ENCODE measurements at places on chromosomes 2 and 18. TPM values are rescaled to one million over a fixed set of nuclear protein-coding genes. Genes with fewer than 3 reads are reported as not detected.

DNA sequence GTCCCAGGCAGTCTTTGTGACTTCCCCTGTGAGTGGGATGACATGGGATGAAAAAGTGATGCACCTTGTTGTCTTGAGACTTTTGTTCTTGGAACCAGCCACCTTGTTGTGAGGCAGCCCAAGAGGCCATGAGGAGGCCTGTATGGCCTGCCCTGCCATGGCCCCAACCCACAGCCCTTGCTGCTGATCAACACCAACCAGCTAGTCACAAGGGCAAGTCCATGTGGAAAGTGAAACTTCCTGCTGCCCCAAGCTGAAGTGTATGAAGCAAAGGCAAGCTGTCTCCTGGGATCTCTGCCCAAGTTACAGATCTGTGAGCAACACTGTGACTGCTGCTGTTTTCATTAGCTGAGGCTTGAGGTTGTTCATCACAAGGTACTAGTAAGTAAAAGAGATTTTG, 21.6 kb downstream of the TMEM18 start:
- peak; percentile 31 for DNase-seq

DNA sequence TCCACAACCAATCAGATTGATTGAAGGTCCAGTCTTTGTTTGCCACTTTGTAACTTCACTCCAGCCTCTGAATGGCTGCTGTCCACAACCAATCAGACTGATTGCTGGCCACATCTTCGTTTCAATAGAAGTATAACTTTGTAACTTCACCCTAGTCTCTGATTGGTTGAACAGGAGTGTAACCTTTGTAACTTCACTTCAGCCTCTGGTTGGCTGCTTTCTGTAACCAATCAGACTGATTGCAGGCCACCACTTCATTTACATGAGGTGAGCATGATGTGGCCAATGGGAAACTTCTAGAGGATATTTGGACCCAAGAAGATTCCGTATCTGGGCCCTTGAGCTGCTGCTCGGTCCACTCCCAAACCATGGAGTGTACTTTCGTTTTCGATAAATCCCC, 16.9 kb upstream of the ALPP start:
- no peak for DNase-seq

GRCh38 chr2:41992056-41992642, 55.7 kb upstream of the PKDCC start:
- no peak for DNase-seq

GRCh38 chr2:149814049-149814448, 226.5 kb upstream of the MMADHC start:
- no peak for DNase-seq

GRCh38 chr2:46392561-46393346, 86.6 kb upstream of the TMEM247 start:
- no peak for DNase-seq

DNA sequence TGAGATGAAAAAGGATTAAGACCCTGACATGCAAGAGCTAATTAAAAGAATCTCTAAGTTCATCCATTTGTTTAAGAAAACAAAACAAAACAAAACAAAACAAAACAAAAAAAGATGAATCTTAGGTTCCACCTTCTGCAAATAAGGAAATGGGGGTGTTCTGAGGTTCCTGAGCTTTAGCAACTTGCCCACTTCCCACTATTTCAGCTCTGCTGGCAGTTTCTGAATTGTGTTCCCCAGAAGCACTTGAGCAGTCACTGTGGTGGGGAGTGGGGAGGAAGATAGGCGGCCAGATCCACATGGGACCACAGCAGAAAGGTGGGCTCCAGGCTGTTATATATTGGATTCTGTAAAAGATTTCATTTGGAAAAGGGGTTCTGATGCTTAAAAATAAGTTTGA, 20.3 kb downstream of the INO80C start:
- DNase-seq, result no peak

DNA sequence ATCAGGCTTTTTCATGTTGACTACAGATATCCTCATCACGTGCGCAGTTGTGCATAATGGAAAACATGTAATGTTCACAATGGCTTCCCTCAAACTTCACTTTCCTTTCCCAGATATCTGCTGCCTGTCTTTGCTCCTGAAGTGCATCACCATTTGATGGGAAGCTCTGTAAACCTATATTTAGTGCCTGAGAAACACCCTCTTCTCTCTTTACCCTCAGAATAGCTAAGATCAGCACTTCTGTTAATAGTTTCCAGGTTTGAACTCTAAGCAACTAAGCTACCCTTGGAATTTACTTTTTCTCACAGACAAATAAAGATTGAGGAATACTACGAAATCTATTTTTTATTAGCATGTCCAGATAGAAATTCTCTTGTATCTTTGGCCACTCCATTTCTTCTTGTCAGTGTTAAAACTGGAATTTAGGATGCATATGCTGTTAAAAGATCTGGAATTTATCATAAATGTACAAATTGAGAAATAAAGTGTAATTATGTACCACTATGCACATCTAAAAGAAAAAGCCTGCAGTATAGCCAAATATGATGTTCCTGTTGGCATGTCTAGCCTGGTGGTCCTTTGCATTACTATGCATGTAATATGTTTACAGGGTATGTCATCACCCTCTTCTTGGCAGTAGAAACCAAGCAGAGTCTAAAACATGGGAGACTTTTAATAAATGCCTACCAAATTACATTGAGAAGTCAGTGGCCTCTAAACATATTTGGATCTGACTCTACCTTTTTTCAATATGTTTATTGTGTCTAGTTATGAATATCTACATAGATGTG, 278.7 kb downstream of the FIGN start:
- DNase-seq, result no peak

GRCh38 chr2:200297989-200298388, 8.5 kb upstream of the SPATS2L start:
- DNase-seq, result peak; percentile 57

DNA sequence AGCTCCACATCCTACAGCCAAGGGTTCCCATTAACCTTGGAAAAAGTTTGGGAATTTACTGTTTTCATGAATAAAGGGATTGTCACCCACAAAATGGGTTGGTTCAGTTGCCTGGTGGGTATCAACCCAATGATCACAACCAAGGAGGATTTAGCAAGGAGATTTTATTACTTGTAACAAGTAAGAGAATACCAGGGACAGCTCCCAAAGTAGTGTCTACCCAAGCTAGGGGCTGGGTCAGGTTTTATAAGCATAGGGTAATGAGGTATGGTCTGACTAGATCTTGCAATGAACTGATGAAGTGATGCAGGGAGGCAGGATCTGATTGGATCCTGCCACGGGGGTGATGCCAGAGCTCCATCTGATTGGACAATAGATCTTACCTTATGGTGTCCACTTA, 681.8 kb downstream of the SLC4A3 start:
- no peak for DNase-seq

- DNase-seq, result no peak
These were observed 47.6 kb upstream of the TMEM87B start for GRCh38 chr2:112007493-112007892.

DNA sequence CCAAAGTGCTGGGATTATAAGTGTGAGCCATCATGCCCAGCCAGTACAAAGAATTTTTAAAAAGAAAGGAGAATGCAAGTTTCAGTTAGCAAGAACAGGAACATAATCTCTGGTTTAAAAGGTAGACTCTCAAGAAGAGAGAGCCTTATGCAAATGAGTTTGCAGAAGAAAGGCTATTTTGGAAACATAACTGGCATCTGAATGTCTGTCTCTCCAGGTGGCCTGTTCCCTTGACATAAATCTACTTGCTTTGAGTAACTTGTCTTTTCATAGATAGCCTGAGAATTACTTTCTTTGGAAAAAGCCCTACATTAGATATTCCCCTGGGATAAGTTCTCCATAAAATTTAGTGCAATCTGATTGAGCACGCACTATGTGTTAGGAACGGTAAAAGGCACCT, 109.6 kb downstream of the ICOS start:
- DNase-seq, result no peak

DNA sequence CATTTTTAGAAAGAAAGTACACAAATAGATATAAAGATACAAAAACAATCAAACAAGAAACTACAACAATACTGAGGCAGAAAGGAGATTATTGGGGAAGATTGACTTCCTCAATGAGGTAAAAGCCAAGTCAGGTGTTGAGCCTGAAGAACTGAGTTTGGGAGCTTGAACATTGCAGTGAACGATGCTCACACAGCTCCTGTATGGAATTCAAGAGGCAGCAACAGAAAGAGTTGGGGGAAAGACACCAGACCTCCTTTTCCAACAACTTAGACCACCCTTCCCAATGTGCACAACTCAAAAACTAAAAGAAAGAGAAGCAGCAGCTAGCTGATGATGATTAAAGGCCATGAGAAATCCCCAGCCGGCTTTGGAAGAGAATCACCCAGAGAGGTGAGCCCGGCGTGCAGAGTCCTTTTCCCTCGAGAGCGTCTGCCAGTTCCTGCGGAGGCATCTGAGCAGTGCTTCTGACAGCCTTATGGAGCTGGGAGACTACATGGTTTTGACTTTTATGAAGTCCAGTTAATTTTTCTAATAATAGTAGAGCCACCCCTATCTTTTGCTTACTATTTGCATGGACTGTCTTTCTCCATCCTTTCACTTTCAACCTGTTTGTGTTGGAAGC, 106.9 kb upstream of the RFX8 start:
- no peak for DNase-seq

Gene KLHL41
- total RNA-seq, result 0.43 TPM

Gene NEUROD1
- total RNA-seq, result not detected

GRCh38 chr2:45096996-45097395, 87.7 kb upstream of the SIX2 start:
- DNase-seq, result no peak

- DNase-seq, result no peak
These were observed 203.5 kb upstream of the SALL3 start for GRCh38 chr18:78776151-78776550.

Gene AFF3
- 19.4 TPM for total RNA-seq

GRCh38 chr2:207037896-207038295, 98.6 kb downstream of the CPO start:
- DNase-seq, result no peak

Gene TXNDC2
- total RNA-seq, result not detected

DNA sequence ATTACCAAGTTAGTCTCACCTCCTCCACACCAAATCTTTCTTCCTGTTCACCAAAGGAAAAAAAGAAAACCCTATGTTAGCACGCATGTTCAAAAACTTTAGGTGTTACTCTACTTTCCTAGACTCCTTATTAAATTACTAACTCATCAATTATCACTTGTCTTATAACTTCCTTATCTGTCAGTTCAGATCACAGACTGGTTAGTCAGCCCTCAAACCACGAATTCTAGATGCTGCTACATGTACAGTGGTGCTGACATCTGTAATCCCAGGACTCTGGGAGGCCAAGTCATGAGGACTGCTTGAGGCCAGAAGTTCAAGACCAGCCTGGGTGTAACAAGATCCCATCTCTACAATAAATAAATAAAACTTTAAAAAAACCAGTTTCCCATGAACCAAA, 3.5 kb downstream of the YWHAQ start:
- DNase-seq, result no peak

DNA sequence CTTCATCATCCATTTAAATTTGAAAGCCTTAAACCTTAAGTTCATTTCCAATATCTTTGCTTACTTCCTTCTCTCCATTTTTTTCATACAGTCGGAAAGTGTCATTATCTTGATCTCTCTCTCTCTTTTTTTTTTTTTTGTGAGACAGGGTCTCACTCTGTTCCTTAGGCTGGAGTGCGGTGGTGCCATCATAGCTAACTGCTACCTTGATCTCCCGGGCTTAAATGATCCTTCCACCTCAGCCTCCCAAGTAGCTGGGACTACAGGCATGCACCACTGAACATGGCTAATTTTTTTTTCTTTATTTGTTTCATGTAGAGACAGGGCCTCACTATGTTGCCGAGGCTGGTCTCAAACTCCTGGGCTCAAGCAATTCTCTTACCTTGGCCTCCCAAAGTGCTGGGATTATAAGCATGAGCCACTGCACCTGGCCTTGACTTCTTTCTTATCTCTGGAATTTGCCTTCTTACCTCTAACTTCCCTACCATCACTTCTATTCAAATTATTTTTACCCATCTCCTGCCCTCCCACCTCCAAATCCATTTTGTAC, 222.2 kb downstream of the MYCN start:
- no peak for DNase-seq

- peak; percentile 24 for DNase-seq
These were observed 12.6 kb downstream of the DRC1 start for GRCh38 chr2:26414311-26414710.

Gene OSBPL6
- total RNA-seq, result 3.9 TPM

GRCh38 chr2:200905618-200906296, 16.6 kb downstream of the NIF3L1 start:
- peak; percentile 76 for DNase-seq

Gene CNGA3
- total RNA-seq, result not detected

DNA sequence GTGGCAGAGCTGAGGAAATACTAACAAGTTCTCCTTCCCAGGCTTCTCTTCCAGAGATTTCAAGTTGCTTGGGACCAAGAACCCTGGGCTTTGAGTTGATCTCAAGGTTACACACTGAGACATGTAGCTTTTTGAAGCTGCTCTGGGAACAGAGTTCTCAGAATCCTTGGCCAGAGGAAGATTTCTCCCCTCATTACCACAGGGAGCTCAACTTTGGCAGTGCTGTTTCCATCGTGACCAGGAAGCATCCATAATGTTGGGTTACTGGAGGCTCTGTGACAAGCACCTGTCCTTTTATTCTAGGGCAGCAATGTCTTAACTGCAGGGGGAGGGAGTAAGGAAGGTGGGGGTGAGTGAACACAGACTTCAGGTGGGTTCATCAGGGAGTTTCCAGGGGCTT, 41.5 kb upstream of the CHRNA1 start:
- DNase-seq, result no peak

Data from fibroblast of villous mesenchyme (primary cell).